ENCODE measurements at places on chromosomes 6 and 20. TPM values are rescaled to one million over a fixed set of nuclear protein-coding genes. Genes with fewer than 3 reads are reported as not detected.

Gene CST7
- total RNA-seq = not detected

Gene UBD
- 0.46 TPM for total RNA-seq

Gene GLP1R
- total RNA-seq = not detected

Gene GPRC6A
- not detected for total RNA-seq

Gene GABRR2
- total RNA-seq = 0.05 TPM

Gene PGBD1
- total RNA-seq = 4.7 TPM

Gene PRPF6
- 53.1 TPM for total RNA-seq

Gene PRSS16
- total RNA-seq = 3.4 TPM

Gene XKR7
- not detected for total RNA-seq

Gene DACT2
- total RNA-seq = 0.20 TPM

Gene CYP24A1
- total RNA-seq = 220 TPM

Gene SIRPB2
- 0.06 TPM for total RNA-seq

Gene TBX18
- total RNA-seq = 20.5 TPM

Gene LY6G6F
- total RNA-seq = not detected

Gene RAET1L
- total RNA-seq = 0.40 TPM

Gene NKAIN4
- total RNA-seq = 9.4 TPM

Gene UNC5CL
- total RNA-seq = 0.52 TPM

Data from A549 treated with CORT108297 at 1 μM for 4 hours (cell line).